ENCODE measurements at places on chromosomes 2 and 18.

DNA sequence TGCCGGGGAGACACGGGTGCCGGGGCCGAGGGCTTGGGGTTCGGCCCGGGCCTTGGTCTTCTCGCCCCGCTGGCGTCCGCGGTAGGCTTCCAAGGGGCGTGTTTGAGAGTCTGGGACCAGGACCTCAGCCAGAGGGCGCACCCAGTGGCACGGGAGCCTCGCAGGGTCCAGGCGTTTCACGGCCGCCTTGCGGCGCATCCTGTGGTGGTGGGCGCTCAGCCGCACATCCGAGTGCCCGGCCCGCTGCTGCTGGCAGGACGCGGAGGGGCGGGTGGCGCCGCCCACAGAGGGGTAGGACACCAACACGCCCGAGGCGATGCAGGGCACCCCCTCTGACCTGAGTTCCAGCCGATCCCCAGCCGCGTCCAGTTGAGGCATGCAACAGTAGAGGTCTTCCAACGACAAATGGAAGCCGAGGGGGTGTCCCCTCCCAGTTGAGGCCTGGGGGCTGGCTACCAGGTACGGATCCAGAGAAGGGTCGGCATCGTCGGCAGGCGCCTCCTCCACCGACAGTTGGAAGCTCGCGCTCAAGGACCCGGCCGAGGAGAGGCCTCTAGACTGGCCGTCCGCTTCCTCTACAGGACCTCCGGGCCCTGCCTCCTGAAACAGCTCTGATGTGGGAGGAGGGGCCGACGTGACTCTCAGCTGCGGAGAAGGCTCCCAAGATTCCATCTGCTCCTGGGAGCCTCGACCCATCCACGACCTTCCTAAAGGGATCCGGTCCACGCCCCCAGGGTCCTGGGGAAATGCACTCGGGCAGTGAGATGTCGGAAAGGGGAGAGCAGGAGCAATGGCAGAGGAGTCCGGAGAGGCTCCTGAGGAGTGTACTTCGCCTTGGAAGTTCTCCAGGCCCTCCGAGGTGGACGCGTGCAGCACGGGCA, 6.3 kb downstream of the C2orf81 start:
- no peaks in the 10 kb centered on the region for H3K4me1 ChIP-seq
- DNase-seq: peak; percentile 84
- H3K4me3 ChIP-seq: peak overlapping the region; percentile 72
- H3K27ac ChIP-seq: peak overlapping the region; percentile 58
- H3K27me3 ChIP-seq: no peaks in the 10 kb centered on the region

DNA sequence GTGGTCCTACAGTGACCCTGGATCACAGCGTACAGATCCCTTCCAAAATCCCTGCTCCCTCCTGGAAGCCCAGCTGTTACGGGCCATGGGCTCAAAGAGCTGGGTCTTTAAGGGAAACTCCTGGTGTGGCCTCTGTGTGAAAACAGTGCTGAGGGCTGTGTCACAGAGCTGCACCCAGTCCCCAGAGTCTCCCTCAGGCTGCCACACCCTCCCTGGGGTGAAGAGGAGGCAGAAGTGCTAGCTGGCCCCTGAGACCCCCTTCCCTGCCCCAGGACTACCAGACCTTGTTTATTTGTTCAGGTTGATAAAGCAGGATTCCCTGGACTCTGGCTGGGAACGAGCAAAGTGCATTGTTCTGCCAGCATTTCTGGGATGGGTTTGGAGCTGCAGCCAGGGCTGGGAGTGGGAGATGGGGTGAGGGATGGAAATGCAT, 7.7 kb downstream of the ATOH8 start:
- no peak overlapping the region for H3K27ac ChIP-seq
- H3K36me3 ChIP-seq: peaks cover 12% of the 10 kb centered on the region
- H3K4me3 ChIP-seq: no peak overlapping the region
- H3K4me1 ChIP-seq: no peaks in the 10 kb centered on the region
- no peak for DNase-seq
- H3K27me3 ChIP-seq: no peaks in the 10 kb centered on the region

GRCh38 chr2:51105811-51106210, 73.9 kb upstream of the NRXN1 start:
- H3K36me3 ChIP-seq: no peaks in the 10 kb centered on the region
- H3K4me1 ChIP-seq: no peaks in the 10 kb centered on the region
- H3K4me3 ChIP-seq: no peak overlapping the region
- no peak overlapping the region for H3K27ac ChIP-seq
- no peak for DNase-seq

- no peaks in the 10 kb centered on the region for H3K36me3 ChIP-seq
- DNase-seq: no peak
- no peaks in the 10 kb centered on the region for H3K27me3 ChIP-seq
Measured at GRCh38 chr18:35489913-35490490, 7.8 kb downstream of the INO80C start.

DNA sequence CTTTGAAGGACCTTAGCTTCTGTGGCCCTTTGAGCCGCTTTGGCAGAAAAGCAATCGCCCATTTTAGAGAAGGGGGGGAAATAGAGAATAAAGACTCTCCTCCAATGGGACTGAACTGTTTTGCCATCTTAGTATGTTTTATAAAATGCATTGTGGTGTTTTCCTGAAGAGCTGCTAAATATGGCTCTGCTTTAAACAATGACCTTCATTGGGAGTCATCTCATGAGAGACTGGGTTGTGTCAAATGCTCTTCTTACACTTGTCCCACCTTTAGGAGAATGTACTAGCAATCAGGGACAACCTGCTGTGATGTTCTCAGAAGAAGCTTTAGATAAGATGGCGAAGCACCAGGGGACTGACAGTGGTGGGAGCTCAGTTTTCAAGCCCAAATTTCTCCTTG, 418.9 kb upstream of the POU3F3 start:
- H3K4me3 ChIP-seq: no peak overlapping the region
- no peaks in the 10 kb centered on the region for H3K27me3 ChIP-seq
- DNase-seq: no peak
- no peak overlapping the region for H3K27ac ChIP-seq
- no peaks in the 10 kb centered on the region for H3K4me1 ChIP-seq

- no peak overlapping the region for H3K27ac ChIP-seq
- DNase-seq: no peak
- no peaks in the 10 kb centered on the region for H3K36me3 ChIP-seq
- H3K27me3 ChIP-seq: no peaks in the 10 kb centered on the region
Measured at GRCh38 chr2:235235977-235236767, 257.7 kb upstream of the AGAP1 start.

- H3K4me3 ChIP-seq: no peak overlapping the region
- H3K27ac ChIP-seq: no peak overlapping the region
- DNase-seq: no peak
- H3K36me3 ChIP-seq: no peaks in the 10 kb centered on the region
- H3K4me1 ChIP-seq: no peaks in the 10 kb centered on the region
Measured at GRCh38 chr2:160726046-160726445, 232.4 kb upstream of the RBMS1 start.

DNA sequence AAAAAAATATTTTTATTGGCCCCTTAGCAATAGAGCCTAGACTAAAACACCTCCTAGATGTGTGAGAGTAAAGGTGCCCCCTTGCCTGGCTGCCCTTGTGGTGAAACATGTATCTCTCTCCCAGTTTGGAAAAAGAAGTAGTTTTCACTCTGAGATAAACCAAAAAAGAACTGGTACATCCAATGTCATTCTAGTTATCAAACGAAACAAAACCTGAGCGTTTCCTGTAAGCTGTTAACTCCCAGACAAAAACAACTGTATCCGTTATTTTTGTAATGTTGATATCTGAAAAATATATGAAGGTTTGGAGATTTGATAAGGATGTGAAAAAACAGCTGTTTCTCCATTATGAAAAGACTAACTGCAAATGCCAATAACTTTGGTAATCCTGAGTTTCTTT, 24.3 kb downstream of the HEATR5B start:
- H3K36me3 ChIP-seq: peaks cover 49% of the 10 kb centered on the region
- H3K4me1 ChIP-seq: no peaks in the 10 kb centered on the region
- H3K27me3 ChIP-seq: no peaks in the 10 kb centered on the region

- DNase-seq: no peak
- H3K27me3 ChIP-seq: no peaks in the 10 kb centered on the region
- no peaks in the 10 kb centered on the region for H3K4me1 ChIP-seq
- no peaks in the 10 kb centered on the region for H3K36me3 ChIP-seq
- no peak overlapping the region for H3K27ac ChIP-seq
- H3K4me3 ChIP-seq: no peak overlapping the region
Measured at GRCh38 chr18:58017267-58017666, 26.8 kb upstream of the NEDD4L start.

DNA sequence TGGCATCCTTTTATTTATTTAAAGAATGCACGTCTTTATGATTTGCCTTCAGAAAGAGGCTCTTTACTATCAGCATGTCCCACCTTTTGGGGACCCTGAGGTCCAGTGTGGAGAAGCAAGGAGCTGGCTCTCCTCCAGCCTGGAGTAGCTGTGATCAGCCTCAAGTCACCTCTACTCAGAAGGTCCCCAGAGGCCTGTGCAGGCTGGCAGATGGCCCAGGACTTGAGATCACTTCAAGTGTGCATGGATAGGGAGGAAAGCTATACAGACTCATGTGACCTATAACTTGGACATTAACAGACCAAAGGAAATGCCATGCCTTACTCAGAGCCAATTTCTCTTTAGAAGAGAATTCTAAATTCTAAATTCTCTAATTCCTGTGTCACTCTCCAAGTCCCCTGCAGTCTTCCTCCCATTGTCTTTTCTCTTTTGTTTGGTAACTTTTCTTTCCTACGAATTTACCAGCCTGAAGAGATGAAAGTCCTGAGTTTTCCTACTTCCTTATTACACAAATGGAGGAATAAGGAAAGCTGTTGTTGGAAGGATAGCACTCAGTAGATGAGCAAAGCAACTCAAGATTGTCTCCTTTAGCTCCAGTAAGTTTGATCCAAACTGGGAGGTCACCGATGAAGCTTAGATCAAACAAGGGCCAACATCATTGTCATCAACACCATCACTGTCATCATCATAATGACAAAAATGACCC, 163.9 kb downstream of the GFPT1 start:
- H3K4me3 ChIP-seq: no peak overlapping the region
- no peaks in the 10 kb centered on the region for H3K36me3 ChIP-seq
- H3K4me1 ChIP-seq: no peaks in the 10 kb centered on the region

GRCh38 chr2:107648781-107649404, 177.8 kb upstream of the RGPD4 start:
- H3K4me3 ChIP-seq: no peak overlapping the region
- H3K27ac ChIP-seq: no peak overlapping the region
- no peaks in the 10 kb centered on the region for H3K36me3 ChIP-seq
- DNase-seq: no peak

DNA sequence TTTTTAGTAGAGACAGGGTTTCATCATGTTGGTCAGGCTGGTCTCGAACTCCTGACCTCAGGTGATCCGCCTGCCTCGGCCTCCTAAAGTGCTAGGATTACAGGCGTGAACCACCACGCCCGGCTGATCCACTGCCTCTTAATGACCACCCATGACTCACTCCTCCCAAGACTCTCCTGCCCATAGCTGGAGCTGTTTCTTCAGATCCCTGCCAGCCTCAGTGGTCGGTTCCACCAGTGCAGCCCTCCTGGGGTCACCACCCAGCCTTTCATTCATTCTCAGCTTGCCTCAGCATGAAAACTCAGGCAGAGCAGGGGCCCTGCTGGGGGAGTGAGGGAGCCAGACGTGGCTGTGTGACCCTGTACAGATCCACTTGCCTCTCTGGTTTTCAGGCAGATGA, 12.5 kb downstream of the KCNIP3 start:
- DNase-seq: no peak
- H3K4me1 ChIP-seq: no peaks in the 10 kb centered on the region
- no peaks in the 10 kb centered on the region for H3K36me3 ChIP-seq
- no peak overlapping the region for H3K27ac ChIP-seq

DNA sequence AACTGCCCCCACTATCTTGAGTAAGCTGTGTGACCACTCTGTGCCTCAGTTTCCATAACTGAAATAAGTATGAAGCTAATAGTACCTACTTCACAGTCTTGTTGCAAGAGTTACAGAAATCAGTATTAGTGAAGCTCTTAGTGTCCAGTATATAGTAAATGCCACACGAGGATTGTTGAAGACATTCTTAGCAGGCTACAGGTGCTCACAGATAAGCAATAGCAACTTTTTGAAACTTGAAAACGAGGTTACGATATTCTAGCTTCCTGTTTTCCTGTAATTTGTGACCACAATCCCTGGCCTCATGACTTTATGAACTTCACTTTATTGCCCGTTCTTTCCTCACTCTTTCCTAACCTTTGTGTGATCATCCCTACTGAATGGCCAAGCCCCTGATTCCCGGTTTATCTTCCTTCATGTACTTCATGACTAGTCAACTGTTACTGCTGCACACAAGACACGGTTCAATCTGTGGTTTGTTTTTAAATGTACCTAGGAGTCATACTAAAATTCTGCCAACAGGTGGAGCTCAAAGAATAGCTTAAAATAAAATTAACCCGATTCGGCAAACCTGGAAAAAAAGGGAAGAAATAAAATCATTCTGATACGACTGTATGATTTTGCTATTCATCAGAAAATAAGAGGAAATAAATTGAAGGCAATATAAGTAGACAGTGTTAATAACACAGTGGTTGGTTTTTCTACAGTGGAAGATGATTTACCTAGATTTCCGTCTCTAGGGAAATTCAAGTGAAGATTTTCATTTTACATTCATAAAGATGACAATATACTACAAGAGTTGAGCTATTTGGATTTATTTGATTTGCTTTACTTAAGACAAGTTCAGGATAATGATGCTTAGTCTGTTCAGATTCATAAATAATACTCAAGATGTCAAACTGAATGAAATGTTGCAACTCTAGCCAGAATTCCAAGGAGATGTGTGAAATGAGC, 38.1 kb upstream of the STAT1 start:
- no peaks in the 10 kb centered on the region for H3K27me3 ChIP-seq
- DNase-seq: no peak
- H3K27ac ChIP-seq: no peak overlapping the region
- H3K36me3 ChIP-seq: no peaks in the 10 kb centered on the region
- no peaks in the 10 kb centered on the region for H3K4me1 ChIP-seq
- no peak overlapping the region for H3K4me3 ChIP-seq

GRCh38 chr2:239883326-239884050, 141.7 kb downstream of the NDUFA10 start:
- no peaks in the 10 kb centered on the region for H3K27me3 ChIP-seq
- DNase-seq: no peak
- no peaks in the 10 kb centered on the region for H3K4me1 ChIP-seq
- no peak overlapping the region for H3K4me3 ChIP-seq

DNA sequence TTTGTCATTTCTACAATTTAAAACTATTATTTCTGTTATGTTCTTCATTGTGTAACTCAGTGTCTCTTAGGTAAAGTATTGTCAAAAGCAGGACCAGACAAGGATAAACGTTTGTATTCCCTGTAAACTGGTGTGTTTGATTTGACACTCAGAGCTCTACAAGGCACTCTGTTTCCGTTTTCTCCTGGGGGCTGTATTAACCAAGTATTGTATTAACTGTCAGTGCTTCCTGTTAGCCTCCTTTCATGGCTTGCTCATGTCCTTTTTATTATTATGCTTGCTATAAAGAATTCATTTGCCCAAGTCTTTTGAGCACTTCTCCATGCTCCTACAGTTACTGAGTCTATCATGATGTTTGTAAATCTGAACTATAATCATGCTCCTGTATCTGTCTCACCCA, 323.7 kb downstream of the LPIN1 start:
- H3K4me3 ChIP-seq: no peak overlapping the region
- no peaks in the 10 kb centered on the region for H3K36me3 ChIP-seq
- H3K27ac ChIP-seq: no peak overlapping the region
- no peak for DNase-seq
- no peaks in the 10 kb centered on the region for H3K27me3 ChIP-seq
